HCEC 1CT (cell line): ENCODE measurements at places on chromosomes 7 and 10.

DNA sequence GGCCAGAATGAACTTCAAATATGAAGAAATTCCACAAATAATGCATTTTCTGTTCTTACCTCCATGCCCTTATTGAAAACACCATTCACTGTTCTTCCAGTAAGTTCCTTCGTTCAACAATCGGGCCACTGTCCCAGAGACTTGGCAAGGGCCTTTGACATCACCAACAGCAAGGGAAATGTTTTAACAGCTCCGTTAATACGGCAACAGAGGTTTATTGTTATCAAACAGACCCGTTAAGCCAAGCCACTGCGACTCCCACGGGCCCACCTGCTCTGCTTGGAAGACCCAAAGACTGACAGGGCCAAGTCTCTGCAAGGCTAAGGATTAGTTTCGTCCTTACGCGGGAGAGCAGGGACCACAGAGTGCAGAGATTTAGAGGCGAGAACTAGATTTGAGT lies 43.4 kb upstream of the LYZL1 start:
- DNase-seq = no peak

GRCh38 chr7:124516911-124517310 lies 248.7 kb downstream of the GPR37 start:
- no peak for DNase-seq

DNA sequence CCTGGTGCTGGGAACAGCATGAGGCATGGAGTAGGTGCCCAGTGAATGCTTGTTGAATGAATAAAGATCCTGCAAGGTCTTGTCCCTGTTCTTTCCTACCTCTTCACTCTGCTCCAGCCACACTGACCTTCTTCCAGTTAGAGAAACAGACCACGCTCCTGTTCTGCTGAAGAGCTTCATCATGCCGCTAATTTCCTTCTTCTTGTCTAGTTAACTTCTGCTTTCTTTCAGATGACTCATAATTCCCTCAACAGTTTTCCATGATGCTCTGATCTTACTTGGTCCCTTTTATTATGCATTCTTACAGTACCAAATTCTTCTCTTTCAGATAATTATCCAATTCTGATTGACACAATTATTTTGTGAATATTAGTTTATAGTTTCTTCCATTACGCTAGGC lies 59.5 kb upstream of the C1QL3 start:
- no peak for DNase-seq

DNA sequence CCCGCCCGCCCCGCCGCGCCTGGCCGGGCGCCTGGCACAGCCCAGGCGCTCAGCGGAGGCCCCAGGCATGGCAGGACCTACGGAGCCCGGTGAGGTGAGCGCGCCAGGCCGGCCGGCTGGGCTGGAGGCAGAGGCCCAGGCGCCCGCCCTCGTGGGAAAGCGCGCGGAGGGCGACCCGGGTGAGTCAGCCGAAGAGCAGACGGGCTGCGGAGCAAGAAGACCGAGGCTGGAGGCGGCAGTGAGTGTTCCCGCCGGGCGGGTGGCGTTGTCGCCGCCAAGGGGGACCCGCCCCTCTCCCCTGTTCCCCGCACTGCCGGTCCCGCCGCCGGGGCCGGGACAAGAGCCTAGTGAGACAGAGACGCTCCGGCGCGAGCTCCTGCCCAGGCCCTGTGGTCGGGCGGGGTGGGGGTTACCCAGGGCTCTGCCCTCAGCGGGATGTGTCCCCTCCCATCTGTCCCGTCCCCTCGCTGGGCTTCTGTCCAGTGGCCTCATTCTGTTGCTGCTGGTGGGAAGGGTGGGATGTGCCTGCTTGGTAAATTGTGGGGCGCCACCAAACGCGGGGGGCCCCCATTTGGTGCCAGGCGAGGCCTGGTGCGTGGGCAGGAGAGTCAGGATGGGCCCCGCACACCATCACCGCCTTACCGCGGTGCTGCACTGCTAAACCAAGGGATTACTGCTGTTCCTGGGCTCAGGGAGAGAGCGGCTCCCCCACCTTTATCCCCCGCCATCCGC lies 17.0 kb upstream of the NODAL start:
- DNase-seq = peak; percentile 40
